Cardiac muscle cell (in vitro differentiated cells and primary cell): ENCODE measurements at places on chromosomes 7 and 10.
A peak's percentile ranks its signal among the peaks of the same experiment; 100 is the strongest.

DNA sequence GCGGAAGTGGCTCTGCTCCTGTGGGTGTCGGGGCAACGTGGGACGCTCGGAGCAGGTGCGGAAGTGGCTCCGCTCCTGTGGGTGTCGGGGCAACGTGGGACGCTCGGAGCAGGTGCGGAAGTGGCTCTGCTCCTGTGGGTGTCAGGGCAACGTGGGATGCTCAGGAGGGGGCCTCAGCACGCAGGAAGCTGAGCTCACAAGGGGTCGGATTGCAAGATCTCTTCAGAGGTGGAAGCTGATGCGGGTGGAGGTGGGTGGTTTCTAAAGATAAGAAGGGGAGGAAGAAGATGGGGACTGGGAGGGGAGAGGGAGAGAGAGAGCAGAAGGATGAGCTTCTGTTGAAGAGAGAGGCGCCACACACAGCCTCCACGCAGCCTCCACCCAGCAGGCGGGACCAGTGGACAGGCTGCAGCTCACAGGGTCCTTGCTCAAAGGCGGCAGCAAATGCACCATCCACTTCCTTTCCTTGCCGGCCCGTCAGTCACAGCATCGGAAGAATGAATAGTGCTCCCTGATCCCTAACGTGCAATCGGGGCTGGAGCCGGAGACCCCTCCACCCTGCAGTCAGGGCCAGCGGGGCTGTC is 78.7 kb downstream of the PTPRN2 start:
- DNase-seq, result no peak

DNA sequence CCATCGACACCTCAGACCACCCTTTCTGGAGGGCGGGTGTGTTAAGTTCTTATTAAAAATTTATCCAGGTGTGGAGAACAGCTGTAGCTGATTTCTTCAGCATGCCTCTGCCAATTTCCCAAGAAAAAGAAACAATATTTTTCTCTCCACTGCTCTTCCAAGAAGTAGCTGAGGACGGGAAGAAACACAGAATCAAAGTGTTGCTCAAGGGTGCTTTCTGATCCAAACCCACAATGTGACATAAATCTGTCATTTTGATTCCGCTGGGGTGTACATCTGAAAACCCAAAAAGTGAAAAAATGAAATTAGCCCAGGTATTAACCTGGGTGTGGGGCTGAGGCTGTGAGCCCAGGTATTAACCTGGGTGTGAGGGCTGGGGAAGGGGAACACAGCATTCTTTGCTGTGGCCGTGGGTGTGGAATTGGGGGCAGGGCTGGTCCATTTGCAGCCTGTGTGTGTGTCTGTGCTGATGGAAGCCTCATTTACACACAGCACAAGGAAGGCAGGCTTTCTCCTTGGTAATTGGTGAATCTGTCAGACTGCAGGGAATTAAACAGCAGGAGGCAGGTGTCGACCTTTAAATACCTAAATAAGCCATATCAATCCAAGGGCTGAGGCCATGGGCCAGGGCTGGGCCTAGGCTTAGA is 48.4 kb upstream of the CCDC3 start:
- DNase-seq, result no peak

DNA sequence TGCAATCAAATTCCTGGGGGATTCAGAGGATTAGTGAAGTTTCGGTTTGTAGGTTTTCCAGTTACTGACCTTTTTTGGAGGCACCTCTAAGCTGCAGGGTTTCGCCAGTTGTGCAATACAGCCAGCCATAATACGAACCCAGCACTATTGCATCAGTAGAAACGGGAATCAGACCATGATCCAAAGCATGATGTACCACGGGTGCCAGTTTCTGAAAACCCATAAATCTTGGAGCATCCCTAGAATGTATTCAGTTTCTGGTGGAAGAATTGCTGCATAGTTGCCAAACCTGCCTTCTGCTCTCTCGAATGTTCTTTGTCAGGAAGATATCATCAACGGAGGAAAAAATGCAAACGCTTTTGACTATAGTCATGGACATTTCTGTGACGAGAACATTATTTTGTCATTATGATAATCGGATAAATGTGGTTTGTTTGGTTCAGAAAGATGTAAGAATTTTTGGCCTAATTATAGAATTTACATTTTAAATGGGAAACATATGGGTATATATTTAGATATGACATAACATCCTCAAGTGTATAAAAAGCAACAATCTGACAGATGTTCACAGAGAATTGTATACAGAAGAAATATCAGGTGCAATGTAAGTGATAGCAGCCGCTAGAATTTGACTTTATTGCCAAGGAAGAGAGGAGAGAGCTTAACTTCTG is 186.2 kb upstream of the PRKCQ start:
- DNase-seq, result peak; percentile 82

- DNase-seq, result peak; percentile 36
These were observed 123.8 kb downstream of the KCNMA1 start for GRCh38 chr10:77513781-77514331.

DNA sequence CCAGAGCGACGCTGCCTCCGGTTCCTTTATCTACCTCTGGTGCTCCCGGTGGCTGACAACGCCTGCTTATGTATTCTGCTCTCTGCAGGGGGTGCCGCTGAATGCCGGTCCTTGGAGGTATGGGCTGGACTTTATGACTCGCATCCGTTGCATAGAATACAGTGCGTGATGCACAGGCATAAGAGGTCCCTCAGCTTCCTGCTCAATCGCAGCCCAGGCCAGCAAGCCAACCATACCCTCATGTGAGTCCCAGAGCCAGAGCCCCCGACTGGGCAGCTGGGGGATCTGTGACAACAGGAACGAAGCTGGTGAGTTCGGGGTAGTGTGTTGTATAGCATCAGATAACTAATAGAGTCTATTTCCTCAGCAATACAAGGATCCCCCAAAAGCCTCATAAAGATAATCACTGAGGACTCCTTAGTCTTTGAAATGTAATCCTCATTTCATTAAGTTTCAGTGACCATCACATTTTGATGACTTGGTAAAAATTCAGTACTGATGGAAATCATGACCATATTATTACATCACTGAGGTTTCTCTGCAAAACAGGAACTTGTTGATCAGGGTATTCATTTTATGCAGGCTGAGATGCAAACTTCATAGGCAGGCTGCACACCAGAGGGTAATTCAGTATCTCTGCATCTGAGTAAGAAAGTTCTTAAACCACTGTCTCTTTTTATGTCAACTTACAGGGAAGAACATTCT is 607.8 kb downstream of the PTPRN2 start:
- no peak for DNase-seq

- peak; percentile 67 for DNase-seq
These were observed 12.0 kb downstream of the IFIT5 start for GRCh38 chr10:89426230-89426868.
